ENCODE measurements at places on chromosomes 5 and 9.

DNA sequence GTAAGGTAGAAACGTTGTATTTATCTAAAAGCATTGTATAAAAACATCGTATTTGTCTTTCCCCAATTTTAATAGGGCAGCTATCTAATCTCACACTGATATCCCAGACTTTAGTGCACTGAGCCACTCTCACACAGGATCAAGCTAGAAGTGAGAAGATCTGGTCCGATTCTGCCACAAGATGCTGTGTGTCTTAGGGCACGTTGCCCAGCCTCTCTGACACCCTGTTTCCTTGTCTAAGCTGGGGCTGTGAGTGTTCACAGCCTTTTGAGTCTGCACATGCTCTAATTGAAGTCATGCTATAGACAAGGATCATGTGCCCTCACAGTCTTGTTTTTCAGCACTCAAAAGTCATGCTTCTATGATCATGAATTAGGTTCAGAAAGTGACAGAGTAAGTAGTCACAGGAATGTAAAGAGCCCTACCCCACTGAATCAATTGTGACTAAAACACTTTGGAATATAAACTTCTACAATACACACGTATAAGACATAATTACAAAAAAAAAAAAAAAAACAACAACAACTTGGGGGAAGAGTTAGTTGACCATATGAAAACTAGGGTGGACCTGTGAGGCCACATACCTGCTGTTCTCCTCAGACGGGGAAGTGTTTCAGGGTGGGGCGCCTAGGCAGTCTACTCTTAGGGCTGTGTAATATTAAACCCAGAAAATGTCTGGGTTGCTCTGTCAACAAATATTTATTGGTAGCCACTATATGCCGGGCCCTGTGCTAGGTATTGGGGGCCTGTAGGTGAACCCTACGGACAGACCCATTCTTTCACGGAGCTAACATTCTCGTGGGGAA, 893 bp upstream of the ABLIM3 start:
- no peak for DNase-seq

DNA sequence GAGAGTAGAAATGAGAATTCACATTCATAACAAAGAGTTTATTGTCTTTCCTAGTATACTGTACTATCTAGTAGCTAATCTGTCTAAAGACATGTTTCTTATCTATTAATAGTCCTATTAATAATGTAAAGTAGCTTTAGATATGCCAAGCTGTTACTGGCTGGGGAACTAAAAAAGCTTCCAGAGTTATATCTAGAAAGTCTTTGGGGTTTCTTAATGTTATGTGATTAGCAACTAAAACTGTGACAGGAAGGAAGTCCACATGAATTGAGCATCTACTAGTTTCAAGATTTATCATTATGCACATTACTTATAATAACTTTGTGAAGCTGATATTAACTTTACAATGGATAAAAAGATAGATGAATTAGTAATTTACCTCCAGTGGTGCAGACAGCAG, 122.7 kb upstream of the CDKN2B start:
- DNase-seq = no peak

GRCh38 chr9:89661956-89662717, 57.3 kb downstream of the GADD45G start:
- peak; percentile 82 for DNase-seq

- DNase-seq = no peak
Observed at GRCh38 chr5:83512061-83512745, 40.7 kb downstream of the VCAN start.

GRCh38 chr5:153775923-153776322, 262.8 kb downstream of the FAM114A2 start:
- DNase-seq = no peak
